ENCODE measurements at places on chromosomes 2 and 18.

DNA sequence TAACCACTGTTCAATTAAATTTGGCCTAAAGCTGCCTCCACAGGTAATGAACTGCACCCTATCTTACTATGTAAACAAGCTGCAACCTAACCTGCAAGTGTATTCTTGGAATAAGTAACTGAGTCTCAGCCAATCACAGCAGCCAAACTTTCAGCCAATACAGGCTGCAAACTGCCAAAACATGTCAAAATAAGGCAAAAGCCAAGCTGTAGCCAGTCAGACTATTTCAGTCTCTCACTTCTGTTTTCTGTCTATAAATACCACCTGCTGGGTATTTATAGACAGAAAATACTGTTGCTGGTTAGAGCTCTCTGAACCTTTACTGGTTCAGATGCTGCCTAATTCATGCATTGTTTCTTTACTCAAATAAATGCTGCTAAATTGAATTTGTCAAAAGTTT lies 14.3 kb downstream of the C2orf76 start:
- no peak for DNase-seq

- DNase-seq = no peak
Observed at GRCh38 chr2:44553456-44553855, 191.7 kb downstream of the CAMKMT start.

DNA sequence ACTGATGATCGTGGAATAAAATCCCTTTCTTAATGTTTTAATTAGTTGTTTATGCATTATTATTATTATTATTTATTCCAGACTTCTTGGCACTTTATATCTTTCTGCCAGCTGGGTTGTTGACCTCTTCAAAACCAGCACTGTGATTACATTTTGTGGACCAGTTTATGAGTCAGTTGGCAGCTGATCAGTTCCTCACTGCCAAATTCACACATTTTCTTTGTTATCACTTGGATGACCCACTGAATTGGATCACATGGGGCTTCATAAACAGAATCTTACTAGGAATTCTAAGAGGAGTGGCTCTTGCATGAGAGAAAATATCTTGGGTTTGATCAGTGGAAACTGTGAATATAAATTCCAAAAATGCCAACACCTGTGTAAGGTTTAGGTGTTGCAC lies 321.8 kb upstream of the SPRED2 start:
- no peak for DNase-seq

- no peak for DNase-seq
Observed at GRCh38 chr18:63831080-63831788, 56.0 kb downstream of the SERPINB7 start.

GRCh38 chr2:69755862-69756467 lies 14.0 kb downstream of the ANXA4 start:
- no peak for DNase-seq

DNA sequence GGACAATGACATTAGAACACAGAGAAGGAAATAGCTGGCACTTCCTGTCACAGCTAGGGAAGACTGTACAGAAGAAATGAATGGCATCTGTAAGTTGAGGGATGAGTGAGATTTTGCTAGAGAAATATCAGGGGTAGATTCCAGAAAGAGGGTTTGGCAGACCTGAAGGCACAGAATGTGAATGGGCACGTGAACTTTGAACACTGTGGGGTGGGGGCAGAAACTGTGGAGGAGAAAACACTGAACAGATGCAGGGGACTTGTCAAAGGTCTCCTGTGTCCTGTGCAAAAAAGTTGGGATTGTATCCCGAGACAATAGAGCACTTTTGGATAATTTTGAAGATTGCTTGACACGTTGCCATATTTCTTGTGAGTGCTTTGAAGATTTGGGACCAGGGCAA lies 88.0 kb downstream of the PPP1R1C start:
- DNase-seq = no peak

DNA sequence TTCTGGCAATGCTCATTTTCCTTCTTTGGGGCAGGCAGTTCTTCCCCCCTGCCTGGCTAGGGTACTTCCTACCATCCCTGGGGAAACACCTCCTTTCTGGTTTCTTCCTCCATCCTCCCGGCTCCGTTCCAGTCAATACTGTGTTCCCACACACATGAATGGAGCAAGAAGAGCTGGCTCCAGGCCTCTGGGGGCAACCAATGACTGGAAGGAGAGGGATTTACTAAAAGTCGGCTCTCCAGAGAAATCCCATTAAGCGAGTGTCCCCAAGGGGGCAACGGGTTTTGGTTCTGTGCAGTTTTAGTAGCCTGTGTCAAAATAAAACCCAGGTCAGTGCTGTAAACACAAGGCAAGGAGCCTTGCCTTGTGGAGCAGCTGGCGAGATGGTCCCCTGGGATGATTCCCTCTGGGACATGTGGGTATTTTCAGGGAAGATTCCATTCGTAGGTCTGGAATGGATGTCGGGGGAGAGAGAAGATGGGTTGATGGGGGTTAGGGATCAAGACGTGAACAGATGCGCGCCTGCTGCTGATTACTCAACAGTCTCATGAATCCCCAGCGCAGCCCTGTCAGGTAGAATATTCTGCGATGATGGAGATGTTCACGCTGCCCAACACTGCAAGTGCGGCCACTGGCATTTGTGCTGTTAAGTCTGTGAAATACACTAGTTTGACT lies 32.0 kb downstream of the EMILIN2 start:
- no peak for DNase-seq

- DNase-seq = no peak
Observed at GRCh38 chr2:237449193-237449881, 35.4 kb upstream of the COL6A3 start.

GRCh38 chr2:62858231-62858832 lies 152.8 kb downstream of the EHBP1 start:
- DNase-seq = no peak

DNA sequence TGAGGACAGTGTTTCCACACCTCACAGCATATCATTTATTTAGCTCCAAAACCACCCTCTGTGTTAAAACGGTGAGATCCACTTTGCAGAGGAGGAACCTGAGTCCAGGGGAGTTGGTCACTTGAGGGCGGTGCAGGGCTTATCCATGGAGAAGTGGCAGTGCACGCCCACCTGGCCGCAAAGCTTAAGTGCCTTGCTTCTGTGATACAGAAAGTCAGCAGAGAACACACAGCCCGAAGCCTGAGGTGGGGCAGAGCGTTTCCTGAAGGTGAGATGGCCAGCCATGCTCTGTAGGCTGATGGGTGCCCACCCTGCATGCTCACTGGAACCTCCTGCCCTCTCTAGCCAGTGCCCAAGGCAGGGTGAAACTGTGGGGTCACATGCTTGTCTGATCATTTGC lies 87.3 kb downstream of the SH3RF3 start:
- DNase-seq = no peak

DNA sequence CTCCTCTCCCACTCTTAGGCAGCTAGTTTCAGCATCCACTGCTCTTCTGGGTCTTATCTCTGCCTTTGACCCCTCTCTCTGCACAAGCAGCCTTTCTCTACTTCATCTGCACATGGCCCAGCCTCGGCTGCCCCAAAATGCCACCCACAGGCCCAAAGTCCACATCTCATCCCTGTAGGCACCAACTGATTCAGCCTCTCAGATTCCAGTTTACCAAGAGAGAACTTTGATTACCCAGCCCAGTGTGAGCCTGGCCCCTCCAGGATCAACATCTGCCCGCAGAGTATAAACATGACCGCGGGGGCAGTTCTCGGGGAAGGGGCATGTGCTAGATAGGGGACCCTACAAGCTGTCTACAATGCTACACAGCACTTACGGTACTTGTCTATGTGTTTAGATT lies 141.7 kb downstream of the RTN4 start:
- DNase-seq = no peak

GRCh38 chr18:62902776-62903175 lies 187.4 kb downstream of the PHLPP1 start:
- DNase-seq = no peak

- DNase-seq = no peak
Observed at GRCh38 chr2:149825473-149825872, 237.9 kb upstream of the MMADHC start.

DNA sequence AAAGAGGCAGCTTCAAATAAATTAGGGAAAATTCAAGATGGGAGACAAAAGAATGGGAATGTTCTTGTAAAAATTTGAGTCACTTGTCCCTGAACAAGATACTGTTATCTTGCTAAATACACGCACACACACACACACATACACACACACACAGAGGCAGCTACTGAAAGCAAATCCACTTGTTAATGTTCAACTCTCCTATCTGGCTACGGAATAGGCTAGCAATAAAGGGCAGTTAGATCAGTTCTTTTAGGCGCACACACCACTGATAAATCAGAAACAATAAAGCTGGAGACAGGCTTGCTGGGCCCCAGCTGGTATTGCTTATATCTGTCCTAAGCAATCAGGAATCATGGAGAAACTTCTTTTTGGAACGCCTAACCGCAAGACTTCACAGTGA lies 461.6 kb downstream of the BCL11A start:
- no peak for DNase-seq

DNA sequence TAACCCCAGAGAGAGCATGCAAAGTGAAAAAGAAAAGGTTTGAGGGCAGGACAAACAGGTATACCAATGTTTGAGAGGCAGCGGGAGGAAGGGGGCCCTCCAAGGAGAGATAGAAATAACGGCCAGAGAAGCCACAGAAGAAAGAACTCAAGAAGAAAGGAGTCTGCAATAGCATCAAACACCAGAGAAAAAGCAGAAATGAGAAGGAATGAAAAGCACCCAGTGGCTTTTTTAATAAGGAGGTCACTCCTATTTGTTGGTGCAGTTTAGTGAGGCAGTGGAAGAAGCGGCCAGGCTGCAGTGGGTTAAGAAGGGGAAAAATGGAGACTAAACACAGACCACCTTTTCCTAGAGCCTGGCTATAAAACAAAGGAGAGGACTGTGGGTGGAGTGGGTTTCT lies 177.2 kb downstream of the THADA start:
- no peak for DNase-seq

DNA sequence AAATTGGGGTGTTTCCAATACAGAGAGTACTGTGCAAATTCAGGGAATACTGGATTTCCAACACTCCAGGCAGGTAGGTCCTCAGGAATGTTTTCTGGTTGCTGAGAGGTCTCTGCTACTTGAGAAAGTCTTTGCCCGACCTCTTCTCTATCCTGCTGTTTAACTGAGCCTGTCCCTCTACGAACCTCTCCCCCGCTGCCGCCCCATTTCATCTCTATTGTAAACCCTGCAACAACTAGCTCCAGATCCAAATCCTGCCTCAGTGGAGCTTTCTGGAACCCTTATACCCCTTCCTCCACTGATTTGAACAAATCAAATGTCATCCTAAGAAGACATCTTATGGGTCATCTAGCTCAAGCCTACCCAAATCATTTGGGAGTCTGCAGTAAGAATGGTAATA lies 1.3 kb downstream of the EIF4E2 start:
- no peak for DNase-seq

All from activated CD4-positive, alpha-beta T cell treated with anti-CD3 and anti-CD28 coated beads for 4 hours (primary cell).